Esophagus squamous epithelium (tissue), 5 donors: ENCODE measurements at places on chromosomes 5 and 9. TPM values are rescaled to one million over a fixed set of nuclear protein-coding genes. Genes with fewer than 3 reads are reported as not detected.

GRCh38 chr5:133552925-133553525, 59.3 kb downstream of the FSTL4 start:
- H3K36me3 ChIP-seq = no peaks in the 10 kb centered on the region
- no peaks in the 10 kb centered on the region for H3K4me1 ChIP-seq
- no peak overlapping the region for H3K27ac ChIP-seq

DNA sequence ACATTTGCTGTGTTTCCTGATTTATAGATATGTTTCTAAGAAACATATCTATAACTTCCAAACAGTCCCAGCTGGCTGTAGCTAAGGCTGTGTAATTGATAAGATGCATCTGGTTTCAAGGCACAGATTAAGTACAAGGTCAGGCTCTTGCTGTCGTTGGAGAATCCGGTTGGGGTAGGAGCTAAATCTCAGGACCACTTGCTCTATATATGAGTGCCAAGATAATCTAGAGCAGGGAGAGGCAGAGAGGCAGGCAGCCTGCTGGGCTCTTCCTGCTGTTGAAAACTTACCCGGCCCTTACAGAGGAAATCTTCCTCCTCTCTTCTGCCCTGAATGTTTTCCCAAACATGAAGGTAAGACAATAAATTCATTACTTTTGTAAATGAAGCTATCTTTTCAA, at the start of gene C7:
C7 (plus strand) TSS at position 234 of the 400 bp plus-strand sequence; CDS start at position 348, 114 bp downstream.
- peak within 1 kb of the TSS; percentile 54 for H3K4me3 ChIP-seq
- H3K27ac ChIP-seq = no peak within 1 kb of the TSS
- H3K36me3 ChIP-seq = no peaks in the 10 kb centered on the region
- no peaks in the 10 kb centered on the region for H3K27me3 ChIP-seq

- no peaks in the 10 kb centered on the region for H3K36me3 ChIP-seq
- peaks cover 10% of the 10 kb centered on the region for H3K4me1 ChIP-seq
- no peak for DNase-seq
- no peak overlapping the region for H3K4me3 ChIP-seq
These were observed 122.2 kb downstream of the CEMIP2 start for GRCh38 chr9:71646131-71646530.

Gene PCSK5
- 33.8 TPM for total RNA-seq

Gene FOXD4L5
- total RNA-seq = 0.19 TPM

Gene DOCK8
- total RNA-seq = 21.6 TPM
